ENCODE measurements at places on chromosomes 11 and 22.

GRCh38 chr11:130123414-130124040 is 36.1 kb upstream of the ST14 start:
- H3K36me3 ChIP-seq: peaks cover 79% of the 10 kb centered on the region
- H3K4me1 ChIP-seq: peaks cover 83% of the 10 kb centered on the region
- no peak for DNase-seq
- H3K27ac ChIP-seq: peak overlapping the region; percentile 91
- no peak overlapping the region for H3K4me3 ChIP-seq

DNA sequence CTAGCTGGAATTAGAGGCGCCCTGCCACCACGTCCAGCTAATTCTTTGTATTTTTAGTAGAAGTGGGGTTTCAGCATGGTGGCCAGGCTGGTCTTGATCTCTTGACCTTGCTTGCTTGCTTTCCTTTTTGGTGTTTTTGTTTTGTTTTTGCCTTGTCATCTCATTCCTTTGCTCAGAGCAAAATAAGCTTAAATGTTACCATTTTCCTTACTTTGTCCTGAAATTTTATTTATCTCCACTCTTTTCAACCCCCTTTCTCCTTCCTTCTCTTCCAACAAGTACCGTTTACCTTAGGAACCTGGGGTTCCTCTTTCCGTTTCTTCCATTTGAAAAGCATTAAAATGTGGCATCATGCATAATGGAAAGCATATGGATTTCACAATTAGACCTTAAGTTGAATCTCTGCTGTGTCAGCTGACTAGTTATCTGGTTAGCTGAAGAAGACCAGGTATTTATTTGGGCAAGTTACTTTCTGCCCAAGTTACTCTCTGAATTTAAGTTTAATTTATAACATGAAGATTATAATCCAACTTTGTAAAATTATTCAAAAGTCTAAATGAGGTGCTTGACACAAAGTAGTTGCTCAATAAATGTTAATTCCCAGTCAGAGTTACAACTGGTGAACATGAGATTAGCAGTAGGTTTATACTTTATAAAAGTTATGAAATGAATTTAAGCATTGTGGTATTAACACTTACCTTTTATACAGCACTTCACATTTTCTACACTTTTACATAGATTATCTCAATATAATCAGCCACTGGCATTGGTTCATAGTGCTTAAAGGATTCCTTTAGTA is 69.7 kb downstream of the PRMT3 start:
- H3K4me1 ChIP-seq: peaks cover under 1% of the 10 kb centered on the region
- peaks cover under 1% of the 10 kb centered on the region for H3K36me3 ChIP-seq
- no peaks in the 10 kb centered on the region for H3K27me3 ChIP-seq
- no peak for DNase-seq
- H3K27ac ChIP-seq: no peak overlapping the region

DNA sequence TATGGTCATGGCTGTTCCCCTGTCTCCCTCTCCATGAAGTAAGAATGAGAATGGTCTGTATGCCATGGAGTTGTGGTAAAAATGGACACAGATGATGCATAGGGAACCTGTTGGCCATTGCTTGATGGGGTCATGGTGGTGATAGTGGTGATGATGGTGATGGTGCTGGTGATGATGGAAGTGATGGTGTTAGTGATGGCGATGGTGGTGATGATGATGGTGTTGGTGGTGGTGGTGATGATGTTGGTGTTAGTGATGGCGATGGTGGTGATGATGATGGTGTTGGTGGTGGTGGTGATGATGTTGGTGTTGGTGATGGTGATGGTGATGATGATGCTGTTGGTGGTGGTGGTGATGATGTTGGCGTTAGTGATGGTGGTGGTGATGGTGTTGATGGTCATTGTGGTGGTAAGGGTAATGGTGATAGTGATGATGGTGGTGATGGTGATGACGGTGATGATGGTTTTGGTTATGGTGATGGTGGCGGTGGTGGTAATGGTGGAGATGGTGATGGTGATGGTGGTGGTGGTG is 5.1 kb upstream of the CACNA1I start:
- H3K27me3 ChIP-seq: peaks cover 4% of the 10 kb centered on the region
- no peak overlapping the region for H3K27ac ChIP-seq
- no peak overlapping the region for H3K4me3 ChIP-seq

GRCh38 chr11:707817-708420 is 1.9 kb downstream of the EPS8L2 start:
- peaks cover 8% of the 10 kb centered on the region for H3K27me3 ChIP-seq
- H3K27ac ChIP-seq: no peak overlapping the region
- peaks cover 19% of the 10 kb centered on the region for H3K4me1 ChIP-seq
- DNase-seq: no peak
- peaks cover 8% of the 10 kb centered on the region for H3K36me3 ChIP-seq

- H3K36me3 ChIP-seq: no peaks in the 10 kb centered on the region
- no peak overlapping the region for H3K27ac ChIP-seq
- H3K27me3 ChIP-seq: no peaks in the 10 kb centered on the region
Observed at GRCh38 chr11:89147229-89147628, 30.4 kb upstream of the TYR start.

DNA sequence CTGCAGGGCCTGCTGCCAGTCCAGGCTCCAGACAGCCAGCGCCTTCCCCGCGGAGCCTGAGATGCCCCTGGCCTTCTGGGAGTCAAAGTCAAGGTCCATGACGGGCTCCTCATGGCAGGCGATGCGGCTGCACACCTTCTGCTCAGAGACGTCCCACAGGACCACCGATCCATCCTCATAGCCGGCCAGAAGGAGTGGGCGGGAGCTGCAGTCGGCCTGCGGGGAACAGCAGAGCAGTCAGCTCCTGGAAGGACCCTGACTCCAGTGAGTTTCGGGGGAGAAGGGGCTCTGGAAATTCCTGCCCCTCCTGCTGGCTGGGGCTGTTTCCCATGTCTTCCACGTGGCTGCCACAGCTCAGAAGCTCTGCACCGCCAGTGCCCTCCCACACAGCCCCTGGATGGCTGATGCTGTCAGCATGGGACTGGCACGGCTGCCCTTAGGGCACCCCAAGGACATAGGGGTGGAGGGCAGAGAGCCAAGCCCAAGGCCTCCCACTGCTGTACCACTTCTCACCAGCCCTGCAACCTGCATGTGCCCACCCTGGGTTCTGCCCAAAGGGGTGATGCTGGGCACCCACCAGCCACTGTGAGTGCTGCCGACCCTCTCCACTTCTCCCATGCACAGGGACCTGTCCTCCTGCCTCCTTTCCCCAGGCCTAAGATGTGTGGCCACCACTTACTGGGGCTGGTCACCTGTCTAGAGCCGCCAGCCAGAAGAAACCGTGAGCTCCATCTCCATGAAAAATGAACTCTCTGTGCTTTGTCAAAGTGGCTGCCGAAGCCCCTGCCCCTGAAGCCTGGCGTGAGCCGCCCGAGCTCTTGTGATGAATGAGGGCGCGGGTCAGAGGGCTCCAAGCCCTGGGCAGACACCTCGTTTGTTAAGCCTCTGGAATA is 41.7 kb downstream of the TBX1 start:
- DNase-seq: no peak
- no peak overlapping the region for H3K4me3 ChIP-seq
- no peak overlapping the region for H3K27ac ChIP-seq
- H3K27me3 ChIP-seq: no peaks in the 10 kb centered on the region
- no peaks in the 10 kb centered on the region for H3K4me1 ChIP-seq

DNA sequence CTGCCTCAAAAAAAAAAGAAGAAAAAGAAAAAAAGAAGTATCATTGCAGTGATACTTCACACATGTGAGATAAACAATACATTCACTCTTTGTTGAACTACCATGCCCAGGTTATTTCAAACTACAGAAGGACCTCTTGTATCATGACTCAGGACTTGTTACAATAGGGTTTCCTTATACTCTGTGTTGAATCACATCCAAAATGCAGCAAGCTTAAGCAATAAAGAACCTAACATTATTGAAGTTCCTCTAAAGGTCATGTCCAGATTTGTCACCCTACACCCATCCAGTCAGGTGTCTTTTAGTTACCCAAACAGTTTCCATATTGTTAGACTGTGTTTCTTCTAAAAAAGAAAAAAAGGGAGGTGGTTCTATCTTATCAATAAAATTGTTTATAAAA is 26.9 kb upstream of the ALKBH3 start:
- H3K4me1 ChIP-seq: no peaks in the 10 kb centered on the region
- H3K27me3 ChIP-seq: no peaks in the 10 kb centered on the region
- no peak for DNase-seq
- no peak overlapping the region for H3K4me3 ChIP-seq

DNA sequence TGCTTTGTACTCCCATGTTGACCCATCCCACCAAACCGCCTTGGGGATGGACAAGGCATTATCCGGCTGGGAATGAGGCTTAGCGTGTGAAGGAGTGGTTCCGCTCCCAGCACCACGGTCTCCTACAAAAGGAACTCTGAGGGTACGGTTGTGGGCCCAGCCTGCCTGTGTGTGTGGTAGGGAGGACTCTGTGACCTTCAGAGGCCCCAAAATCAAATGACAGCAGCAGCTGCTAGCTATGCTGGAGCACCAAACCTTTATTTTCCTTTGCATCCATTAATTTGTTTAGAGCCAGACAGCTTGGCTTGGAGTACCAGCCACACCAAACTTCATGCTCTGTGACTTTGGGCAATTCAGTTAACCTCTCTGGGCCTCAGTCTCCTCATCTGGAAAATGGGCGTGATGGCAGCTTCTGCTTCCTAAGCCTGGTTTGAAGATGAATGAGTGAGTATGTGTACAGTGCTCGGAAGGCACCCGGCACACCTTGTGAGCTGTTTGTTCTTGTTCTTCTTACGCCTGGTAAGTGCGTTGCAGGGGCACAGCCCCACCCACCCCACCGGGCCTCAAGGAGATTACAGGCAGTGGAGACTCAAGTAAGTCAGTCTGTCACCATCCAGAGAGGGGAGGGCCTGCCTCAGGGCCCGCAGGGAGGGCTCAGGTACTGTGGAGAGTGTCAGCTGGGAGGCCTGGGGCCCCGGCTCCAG is 25.3 kb downstream of the MB start:
- H3K27me3 ChIP-seq: no peaks in the 10 kb centered on the region
- H3K4me3 ChIP-seq: no peak overlapping the region
- DNase-seq: no peak
- H3K27ac ChIP-seq: no peak overlapping the region
- peaks cover 27% of the 10 kb centered on the region for H3K4me1 ChIP-seq

- no peaks in the 10 kb centered on the region for H3K36me3 ChIP-seq
- no peak for DNase-seq
- no peak overlapping the region for H3K27ac ChIP-seq
- no peak overlapping the region for H3K4me3 ChIP-seq
- H3K27me3 ChIP-seq: no peaks in the 10 kb centered on the region
- no peaks in the 10 kb centered on the region for H3K4me1 ChIP-seq
Observed at GRCh38 chr11:85096939-85097338, 530.2 kb downstream of the DLG2 start.

- H3K4me1 ChIP-seq: peaks cover 4% of the 10 kb centered on the region
- H3K27ac ChIP-seq: no peak overlapping the region
- H3K27me3 ChIP-seq: no peaks in the 10 kb centered on the region
- peaks cover 40% of the 10 kb centered on the region for H3K36me3 ChIP-seq
Observed at GRCh38 chr11:3091081-3091845, 34.0 kb upstream of the CARS1 start.

DNA sequence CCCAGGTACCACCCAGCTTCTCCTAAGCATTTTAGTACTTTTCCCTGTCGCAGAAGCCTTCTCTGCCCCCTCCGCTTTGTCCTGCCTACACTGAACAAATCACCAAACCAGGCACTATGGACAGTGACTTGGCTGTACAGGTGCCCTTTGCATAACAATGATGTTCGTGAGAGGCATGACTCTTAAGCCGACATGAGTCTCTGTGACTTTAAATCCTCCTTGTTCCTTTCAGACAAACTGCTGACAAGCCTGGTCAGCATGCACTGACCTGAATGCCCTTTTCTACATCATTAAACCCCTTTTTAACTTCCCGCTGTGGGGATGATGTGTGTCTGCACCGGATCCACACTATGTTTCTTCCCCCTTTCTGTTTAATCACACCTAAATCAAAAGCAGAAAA is 16.6 kb downstream of the CAVIN3 start:
- H3K4me3 ChIP-seq: no peak overlapping the region
- DNase-seq: no peak
- peaks cover 28% of the 10 kb centered on the region for H3K27me3 ChIP-seq
- no peak overlapping the region for H3K27ac ChIP-seq
- no peaks in the 10 kb centered on the region for H3K36me3 ChIP-seq
- no peaks in the 10 kb centered on the region for H3K4me1 ChIP-seq

- peaks cover 21% of the 10 kb centered on the region for H3K4me1 ChIP-seq
- peaks cover 38% of the 10 kb centered on the region for H3K36me3 ChIP-seq
Observed at GRCh38 chr11:71962428-71963038, 33.7 kb downstream of the RNF121 start.

- no peak for DNase-seq
- H3K4me3 ChIP-seq: no peak overlapping the region
- H3K27me3 ChIP-seq: no peaks in the 10 kb centered on the region
- no peaks in the 10 kb centered on the region for H3K4me1 ChIP-seq
- no peak overlapping the region for H3K27ac ChIP-seq
Observed at GRCh38 chr11:119473901-119474681, 51.1 kb upstream of the THY1 start.

- H3K27ac ChIP-seq: no peak overlapping the region
- no peak for DNase-seq
Observed at GRCh38 chr11:116454020-116454645, 318.7 kb downstream of the BUD13 start.

DNA sequence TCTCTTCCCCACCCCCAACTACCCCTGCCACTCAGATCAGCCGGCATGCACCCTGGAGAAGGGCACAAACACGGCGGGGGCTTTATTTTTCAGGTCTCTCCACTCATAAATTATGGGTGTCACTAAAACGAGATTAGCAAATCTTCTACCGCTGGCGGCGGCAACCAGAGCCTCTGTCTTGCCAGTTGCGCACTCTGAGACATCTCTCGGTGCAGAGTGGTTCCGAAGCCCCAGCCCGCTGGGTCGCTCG is 125.3 kb upstream of the C11orf58 start:
- H3K27me3 ChIP-seq: peaks cover 93% of the 10 kb centered on the region
- no peak overlapping the region for H3K4me3 ChIP-seq
- H3K4me1 ChIP-seq: peaks cover 11% of the 10 kb centered on the region
- no peak overlapping the region for H3K27ac ChIP-seq
- no peak for DNase-seq
- no peaks in the 10 kb centered on the region for H3K36me3 ChIP-seq

- DNase-seq: no peak
- H3K27ac ChIP-seq: peak overlapping the region; percentile 78
- no peaks in the 10 kb centered on the region for H3K36me3 ChIP-seq
- H3K4me1 ChIP-seq: peaks cover 33% of the 10 kb centered on the region
- no peaks in the 10 kb centered on the region for H3K27me3 ChIP-seq
Observed at GRCh38 chr11:6646576-6646917, 9.1 kb downstream of the DCHS1 start.

GRCh38 chr11:116061322-116061721 is 557.1 kb upstream of the CADM1 start:
- no peak for DNase-seq
- H3K4me3 ChIP-seq: no peak overlapping the region

DNA sequence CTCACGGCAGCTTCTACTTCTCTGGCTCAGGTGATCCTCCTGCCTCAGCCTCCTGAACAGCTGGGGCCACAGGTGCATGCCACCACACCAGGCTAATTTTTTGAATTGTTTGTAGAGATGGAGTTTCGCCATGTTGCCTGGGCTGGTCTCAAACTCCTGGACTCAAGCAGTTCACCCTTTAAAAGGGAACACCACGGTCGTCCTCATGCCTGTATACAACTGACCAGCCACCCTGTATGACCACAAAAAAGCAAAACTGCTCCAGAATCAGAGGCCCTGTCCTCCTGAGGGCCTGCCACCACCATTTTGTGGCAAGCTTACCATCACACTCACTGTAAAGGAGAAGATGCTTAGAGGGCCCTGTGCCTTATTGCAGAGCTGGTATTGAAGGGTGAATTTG is 2.2 kb downstream of the GLB1L3 start:
- no peak overlapping the region for H3K27ac ChIP-seq
- DNase-seq: no peak
- H3K4me3 ChIP-seq: no peak overlapping the region
- H3K27me3 ChIP-seq: peaks cover 56% of the 10 kb centered on the region
- H3K4me1 ChIP-seq: peaks cover 10% of the 10 kb centered on the region

- no peak for DNase-seq
- no peak overlapping the region for H3K27ac ChIP-seq
- no peaks in the 10 kb centered on the region for H3K4me1 ChIP-seq
- H3K4me3 ChIP-seq: no peak overlapping the region
Observed at GRCh38 chr22:49201046-49201970, 626.4 kb downstream of the BRD1 start.
